HuH-7.5 (cell line): ENCODE measurements at places on chromosomes 12 and 14.

GRCh38 chr14:71202881-71203280 is 295.6 kb downstream of the PCNX1 start:
- DNase-seq, result no peak

GRCh38 chr14:68476212-68477109 is 316.4 kb downstream of the ZFP36L1 start:
- no peak for DNase-seq

DNA sequence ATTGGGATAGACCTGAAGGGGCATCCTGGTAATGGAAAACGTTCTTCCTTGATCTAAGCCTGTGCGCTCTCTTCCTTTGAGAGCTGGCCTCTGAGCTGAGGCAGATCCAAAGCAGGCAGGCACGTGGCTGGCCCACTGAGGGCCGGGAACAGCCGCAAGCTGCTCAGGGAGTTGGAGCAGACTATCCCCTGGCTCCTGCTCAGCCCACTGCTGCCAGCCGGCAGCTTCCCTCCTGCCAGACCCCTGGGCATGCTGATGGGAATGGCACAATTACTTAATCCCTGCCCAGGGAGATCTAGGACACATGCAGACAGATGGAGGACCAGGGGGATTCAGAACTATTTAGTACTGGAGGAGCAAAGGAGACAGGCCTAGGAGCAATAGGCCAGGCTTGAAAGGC is 14.4 kb downstream of the NEUROD4 start:
- no peak for DNase-seq

- no peak for DNase-seq
These were observed 12.5 kb downstream of the TM7SF3 start for GRCh38 chr12:27001663-27002062.

- DNase-seq, result no peak
These were observed 485 bp upstream of the PNMA1 start for GRCh38 chr14:73714656-73715081.
